Renal cortical epithelial cell (primary cell): ENCODE measurements at places on chromosomes 1 and 21. TPM values are rescaled to one million over a fixed set of nuclear protein-coding genes. Genes with fewer than 3 reads are reported as not detected.

- no peak for DNase-seq
Measured at GRCh38 chr1:168731244-168731953, 2.4 kb upstream of the DPT start.

- DNase-seq: peak; percentile 40
Measured at GRCh38 chr1:204493145-204493983, 1.2 kb downstream of the PIK3C2B start.

GRCh38 chr1:56533621-56534020, 45.7 kb downstream of the PLPP3 start:
- DNase-seq: no peak

DNA sequence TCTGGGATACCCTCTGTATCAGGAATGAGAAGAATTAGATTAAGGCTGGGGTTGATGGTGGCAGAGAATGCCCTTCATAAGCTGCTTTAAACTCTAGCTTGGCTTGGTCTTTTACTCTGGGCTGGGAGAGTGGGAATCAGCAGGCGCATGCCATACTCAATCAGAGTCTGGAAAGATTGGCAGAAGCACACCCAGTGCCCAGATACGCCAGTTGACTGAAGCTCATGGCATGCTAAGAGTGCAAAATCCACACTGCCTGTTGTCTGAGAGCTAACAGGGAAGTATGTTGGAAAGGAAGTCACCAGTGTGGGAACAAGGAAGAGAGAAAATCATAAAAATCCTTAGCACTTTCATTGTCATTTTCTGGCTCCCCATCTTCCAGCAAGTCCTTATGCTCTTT, 53.0 kb downstream of the HMCN1 start:
- no peak for DNase-seq

DNA sequence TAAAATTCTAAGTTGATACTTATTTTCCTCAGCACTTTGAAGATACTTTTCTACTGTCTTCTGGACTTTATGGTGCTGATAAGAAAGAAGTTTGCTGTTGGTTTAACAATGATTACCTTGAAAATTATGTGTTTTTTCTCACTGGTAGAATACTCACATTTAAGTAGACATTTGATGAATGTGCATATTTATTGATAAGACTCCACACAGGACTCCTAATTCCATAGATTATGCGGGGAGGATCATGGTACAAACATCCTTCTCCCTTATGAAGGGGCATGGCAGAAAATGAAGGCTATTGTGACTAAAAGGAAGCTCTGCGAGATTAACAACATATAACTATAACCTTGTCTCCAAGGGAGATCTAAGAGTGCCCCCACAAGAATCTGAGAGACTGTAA, 28.5 kb upstream of the ALDH9A1 start:
- no peak for DNase-seq

DNA sequence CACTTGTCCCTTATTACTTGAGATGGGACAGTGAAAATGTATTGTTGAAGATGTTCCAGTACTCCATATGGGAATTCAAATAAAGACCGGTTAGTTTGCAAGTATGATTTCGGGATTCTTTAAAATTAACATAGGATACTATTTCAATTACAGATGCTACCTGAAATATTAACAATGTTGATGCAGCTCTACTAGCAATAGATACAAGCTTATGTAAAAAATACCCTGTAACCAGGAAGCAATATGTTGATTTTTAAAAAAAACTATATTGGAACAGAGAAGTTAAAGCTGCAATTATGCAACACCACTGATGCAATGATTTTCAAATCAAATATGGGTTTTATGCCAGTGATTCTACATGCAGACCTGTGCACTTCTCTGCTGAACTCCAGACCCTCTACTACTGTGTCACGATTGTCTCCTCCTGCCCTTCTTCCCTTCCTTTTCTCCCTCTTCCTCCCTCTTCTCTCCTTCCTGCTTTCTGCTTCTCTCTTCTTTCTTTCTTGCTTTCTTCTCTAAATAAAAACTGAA, 179.2 kb downstream of the ATP6V1G3 start:
- no peak for DNase-seq

DNA sequence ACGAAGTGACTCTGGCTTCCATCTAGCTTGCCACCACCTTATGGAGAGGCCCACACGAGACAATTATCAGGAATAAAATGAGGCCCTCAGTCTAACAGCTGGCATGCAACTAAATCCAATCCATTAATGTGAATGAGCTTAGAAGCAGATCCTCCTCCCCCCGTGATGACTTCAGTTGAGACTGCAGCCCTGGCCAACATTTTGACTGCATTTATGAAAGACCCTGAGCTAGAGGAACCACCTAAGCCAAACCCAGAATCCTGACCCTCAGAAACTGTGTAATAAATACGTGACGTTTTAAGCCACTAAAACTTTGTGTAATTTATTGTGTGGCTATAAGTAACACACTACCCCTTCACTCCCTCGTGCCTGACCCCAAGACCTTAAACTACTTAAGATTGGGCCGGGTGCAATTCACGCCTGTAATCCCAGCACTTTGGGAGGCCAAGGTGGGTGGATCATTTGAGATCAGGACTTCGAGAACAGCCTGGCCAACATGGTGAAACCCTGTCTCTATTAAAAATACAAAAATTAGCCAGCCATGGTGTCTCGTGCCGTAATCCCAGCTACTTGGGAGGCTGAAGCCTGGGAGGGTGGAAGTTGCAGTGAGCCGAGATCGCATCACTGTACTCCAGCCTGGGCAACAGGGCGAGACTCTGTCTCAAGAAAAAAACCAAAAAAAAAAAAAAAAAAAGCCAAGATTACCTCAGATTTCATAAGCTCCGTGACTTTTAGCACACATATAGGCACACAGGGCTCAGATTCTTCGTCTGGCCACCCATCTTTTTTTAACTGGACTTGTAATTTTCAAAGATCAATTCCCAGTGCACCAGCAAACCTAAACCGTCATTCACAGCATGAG, 72.5 kb downstream of the ENAH start:
- no peak for DNase-seq

DNA sequence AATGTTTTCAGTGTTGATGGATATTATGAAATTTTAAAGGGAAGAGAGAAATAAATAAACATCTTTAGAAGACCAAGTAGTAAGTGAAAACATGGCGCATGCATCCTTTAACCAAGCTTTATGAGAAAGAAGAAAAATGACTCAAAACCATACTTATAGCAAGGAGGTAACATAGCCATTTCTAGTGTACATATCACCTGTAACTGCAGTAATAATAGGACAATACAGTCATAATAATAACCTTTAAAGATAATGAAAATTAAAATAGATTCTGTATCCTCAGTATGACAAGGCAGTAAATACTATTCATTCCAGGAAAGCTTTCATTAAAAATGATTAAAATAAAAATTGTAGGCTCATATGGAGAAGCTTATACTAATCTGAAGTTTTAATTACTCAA, 141.2 kb downstream of the COL24A1 start:
- DNase-seq: no peak

DNA sequence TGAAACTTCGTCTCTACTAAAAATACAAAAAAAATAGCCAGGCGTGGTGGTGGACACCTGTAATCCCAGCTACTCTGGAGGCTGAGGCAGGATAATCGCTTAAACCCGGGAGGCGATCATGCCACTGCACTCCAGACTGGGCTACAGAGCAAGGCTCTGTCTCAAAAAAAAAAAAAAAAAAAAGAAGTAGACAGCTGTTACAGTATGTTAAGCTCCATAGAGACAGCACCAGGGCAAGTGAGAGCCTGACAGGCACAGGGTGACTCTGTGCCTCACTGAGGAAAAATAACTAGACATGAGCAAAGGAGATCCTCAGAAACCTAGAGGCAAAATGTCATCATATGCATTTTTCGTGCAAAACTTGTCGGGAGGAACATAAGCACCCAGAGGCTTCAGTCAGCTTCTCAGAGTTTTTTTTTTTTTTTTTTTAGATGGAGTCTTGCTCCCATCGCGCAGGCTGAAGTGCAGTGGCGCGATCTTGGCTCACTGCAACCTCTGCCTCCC, 9.0 kb upstream of the PRDX1 start:
- no peak for DNase-seq

DNA sequence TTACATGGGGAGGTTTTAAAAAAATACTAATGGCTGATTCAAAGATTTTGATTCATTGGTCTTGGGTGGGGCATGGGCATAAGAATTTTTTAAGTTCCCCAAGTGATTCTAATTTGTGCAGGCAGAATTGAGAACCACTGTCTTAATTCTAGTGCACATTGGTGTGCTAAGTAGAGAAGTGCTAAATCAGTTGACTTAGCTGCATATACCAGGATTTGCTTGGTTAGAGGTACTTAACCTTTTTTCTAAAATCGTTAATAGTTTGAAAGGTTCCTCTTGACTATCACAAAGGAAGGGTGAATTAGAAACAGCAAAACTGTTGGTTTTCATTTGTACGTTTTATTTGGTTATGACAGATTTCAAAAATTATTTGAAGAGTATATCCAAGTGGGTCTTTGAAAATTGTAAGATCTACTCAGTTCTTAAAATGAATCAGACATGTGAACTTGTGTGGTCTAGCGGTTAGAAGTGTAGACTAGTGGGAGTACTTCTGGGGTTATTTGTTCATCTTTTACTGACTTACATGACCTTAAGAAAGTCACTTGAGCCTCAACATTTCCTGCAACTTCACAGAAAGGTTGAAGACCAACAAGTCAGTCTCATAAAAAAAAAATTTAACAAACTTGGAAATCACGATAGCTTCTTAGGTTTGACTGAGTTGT, 66.7 kb downstream of the RPAP2 start:
- DNase-seq: no peak

DNA sequence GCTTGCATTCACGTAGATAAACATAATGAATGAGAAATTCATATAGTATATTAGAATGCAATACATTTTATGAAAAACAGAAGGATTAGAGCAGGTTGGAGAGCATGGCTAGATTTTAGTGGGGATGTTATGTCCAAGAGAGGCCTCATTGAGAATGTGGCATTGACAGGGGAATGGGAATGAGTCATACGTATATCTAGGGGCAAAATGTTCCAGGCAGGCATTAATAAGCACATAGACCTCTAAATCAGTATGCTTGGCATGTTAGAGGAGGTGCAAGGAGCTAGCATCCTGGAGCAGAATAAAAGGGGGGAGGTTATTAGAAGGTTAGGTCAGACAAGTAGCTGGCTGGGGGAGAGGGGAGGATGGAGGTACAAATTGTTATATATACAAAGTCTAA, 93.0 kb downstream of the USH2A start:
- DNase-seq: peak; percentile 61

DNA sequence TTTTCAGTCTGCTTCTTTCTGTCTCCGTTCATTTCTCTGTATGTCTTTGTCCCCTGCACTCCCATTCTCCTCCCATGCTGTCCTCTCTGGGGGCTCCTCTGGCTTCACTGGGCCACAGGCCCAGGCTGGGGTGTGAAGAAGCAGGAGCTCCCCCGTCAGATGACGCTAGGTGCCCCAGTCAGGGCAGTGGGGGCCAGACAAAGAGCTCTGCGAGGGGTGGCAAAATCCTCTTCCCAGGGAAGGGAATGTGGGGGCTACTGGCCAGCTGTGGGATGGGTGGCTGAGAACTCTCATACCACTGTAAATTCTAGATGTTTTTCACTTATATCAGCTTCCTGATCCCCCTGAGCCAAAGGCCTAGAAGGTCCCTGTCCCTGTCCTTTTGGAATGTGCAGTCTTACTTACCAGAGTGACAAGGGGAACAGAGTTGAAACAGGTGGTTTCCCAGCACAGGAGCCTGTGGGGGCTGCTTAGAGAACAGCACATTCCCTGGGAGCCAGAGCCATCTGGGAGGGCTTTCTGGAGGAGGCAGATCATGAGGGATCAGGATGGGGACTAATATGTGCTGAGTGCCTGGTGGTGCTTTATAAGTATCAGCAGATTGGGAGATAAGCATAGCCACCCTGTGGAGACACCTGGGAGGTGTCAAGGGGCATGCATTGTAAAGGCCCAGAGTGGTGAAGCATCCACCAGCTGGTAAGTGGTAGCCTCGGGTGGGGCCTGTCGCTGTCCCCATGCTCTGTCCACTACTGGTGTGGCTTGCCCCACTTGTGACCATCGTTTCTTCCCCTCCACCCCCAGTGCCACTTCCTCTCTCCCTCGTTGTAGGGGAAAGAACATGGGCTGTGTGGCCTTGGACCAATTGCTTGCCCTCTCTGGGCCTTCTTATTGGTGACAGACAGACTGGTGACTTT, 10.1 kb upstream of the PADI1 start:
- no peak for DNase-seq

GRCh38 chr1:244356376-244356775, 95.3 kb downstream of the ADSS2 start:
- peak; percentile 65 for DNase-seq

- no peak for DNase-seq
Measured at GRCh38 chr1:104294259-104294658, 544.6 kb downstream of the AMY1C start.

DNA sequence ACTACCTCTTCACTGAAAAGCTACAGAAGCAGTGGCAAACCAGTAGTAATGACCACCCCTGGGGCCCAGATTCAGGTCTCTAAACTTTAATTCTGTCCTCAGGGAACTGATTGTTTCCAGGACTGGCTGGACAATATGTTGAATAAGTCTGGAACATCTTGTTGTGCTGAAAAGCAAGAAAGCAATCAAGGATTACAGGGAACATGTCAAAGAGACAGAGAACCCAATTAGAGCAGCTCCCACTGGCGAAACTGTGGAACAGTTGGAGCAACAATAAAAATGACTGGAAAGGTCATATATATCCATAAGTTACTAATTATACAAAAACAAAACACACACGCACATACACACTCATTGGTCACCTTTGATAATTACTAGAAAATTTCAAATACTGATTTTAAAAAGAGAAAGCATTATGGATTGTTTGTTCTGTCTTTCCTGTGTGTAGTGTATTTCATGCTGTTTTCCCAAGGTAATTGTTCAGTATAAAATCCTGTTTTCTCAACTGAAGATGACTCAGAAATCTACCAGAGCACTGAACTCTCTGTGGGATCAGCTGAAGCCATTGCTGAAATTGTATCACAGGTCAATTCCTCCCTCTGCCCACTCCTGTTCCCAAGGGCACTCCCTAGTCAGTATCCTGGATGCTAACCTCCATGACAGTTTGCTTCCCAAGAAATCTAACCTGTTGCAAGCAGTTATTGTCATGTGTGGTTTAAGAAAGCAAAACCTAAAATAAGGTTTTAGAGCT, 83.6 kb upstream of the RGS1 start:
- DNase-seq: peak; percentile 88

DNA sequence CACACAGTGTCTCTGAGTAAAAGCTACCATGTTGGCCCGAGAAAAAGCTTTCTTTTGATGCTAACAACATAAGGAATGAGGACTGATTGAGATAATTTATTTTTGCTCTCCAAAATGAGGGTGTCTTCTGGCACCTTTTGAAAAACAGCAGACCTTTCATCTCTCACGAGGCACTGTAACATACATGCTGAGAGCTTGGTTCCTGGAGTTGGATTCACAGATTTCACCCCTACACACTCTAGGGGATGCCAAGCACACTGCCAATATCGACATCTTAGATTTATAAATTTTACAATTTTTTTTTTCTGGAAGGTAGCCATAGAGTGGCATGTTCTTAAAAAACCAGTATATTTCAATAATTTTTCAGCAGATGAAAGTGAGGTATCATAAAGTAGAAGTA, 408.3 kb downstream of the DSCAM start:
- no peak for DNase-seq

Gene RRAGC
- 15.3 and 25.2 TPM in 2 replicates for total RNA-seq

Gene C1orf116
- total RNA-seq: 16.3 and 17.9 TPM in 2 replicates

Gene KRTAP21-2
- total RNA-seq: not detected in 2 replicates

Gene AIM2
- total RNA-seq: not detected in 2 replicates

Gene MIXL1
- not detected in 2 replicates for total RNA-seq

Gene PGLYRP4
- not detected in 2 replicates for total RNA-seq

Gene FLG2
- not detected in 2 replicates for total RNA-seq

Gene ANGPTL1
- 0.60 TPM in 1 of 2 replicates, not detected in the other for total RNA-seq

Gene GJC2
- total RNA-seq: 0.50 and 0.69 TPM in 2 replicates

Gene EFNA4
- 9.5 and 12.5 TPM in 2 replicates for total RNA-seq

Gene MYOG
- not detected in 2 replicates for total RNA-seq
